Muscle of arm (tissue), 14 donors: ENCODE measurements at places on chromosomes 6 and 20. TPM values are rescaled to one million over a fixed set of nuclear protein-coding genes. Genes with fewer than 3 reads are reported as not detected.

- DNase-seq = no peak
Observed at GRCh38 chr6:78231002-78231401, 578.2 kb downstream of the MEI4 start.

FBXO5 gene
- polyA plus RNA-seq = 19.0 TPM

GRCh38 chr6:133590196-133590595 lies 298.7 kb upstream of the TCF21 start:
- no peak for DNase-seq

STK35 gene
- polyA plus RNA-seq = 9.2 TPM

UBD gene
- polyA plus RNA-seq = 13.8 TPM

BTNL2 gene
- 0.16 TPM for polyA plus RNA-seq

DNA sequence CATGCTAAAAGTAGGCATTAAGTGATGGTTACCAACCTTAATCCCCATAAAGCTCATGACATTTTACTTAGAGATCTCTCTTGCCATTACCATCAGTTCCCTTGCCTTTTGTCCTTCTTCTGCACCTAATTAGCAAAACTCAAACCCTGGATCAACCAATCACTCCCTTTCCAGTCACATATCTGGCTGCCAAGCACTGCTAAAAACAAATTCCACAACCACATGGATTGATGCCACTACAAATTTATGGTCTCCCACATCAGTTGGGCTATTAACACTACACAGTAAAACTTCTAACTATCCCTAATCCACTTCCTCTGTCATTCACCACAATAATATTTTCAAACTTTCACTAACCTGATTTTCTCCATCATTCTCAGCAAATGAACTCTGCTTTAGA lies 54.3 kb upstream of the RNF146 start:
- no peak for DNase-seq

- DNase-seq = no peak
Observed at GRCh38 chr6:85585741-85586140, 7.9 kb downstream of the SNX14 start.

GRCh38 chr6:9594746-9595145 lies 820.1 kb downstream of the TFAP2A start:
- DNase-seq = no peak

GRCh38 chr20:63471717-63471980 lies 806 bp downstream of the KCNQ2 start:
- no peak for DNase-seq

MCUR1 gene
- 14.5 TPM for polyA plus RNA-seq

GRCh38 chr20:63268671-63269439 lies 3.8 kb upstream of the ARFGAP1 start:
- DNase-seq = no peak

GRCh38 chr6:112979830-112980229 lies 632.7 kb downstream of the RFPL4B start:
- peak; percentile 45 for DNase-seq

GRCh38 chr6:13794184-13794583 lies 20.2 kb downstream of the MCUR1 start:
- DNase-seq = no peak

DPPA5 gene
- not detected for polyA plus RNA-seq
